Esophagus mucosa (tissue), 1 donor: ENCODE measurements at places on chromosomes 3 and 15. TPM values are rescaled to one million over a fixed set of nuclear protein-coding genes. Genes with fewer than 3 reads are reported as not detected.

Gene MAGEL2
- 0.08 TPM for total RNA-seq

Gene WNT5A
- total RNA-seq: 17.7 TPM

GRCh38 chr15:38054488-38054887 is 120.0 kb downstream of the TMCO5A start:
- ATAC-seq: no peak

DNA sequence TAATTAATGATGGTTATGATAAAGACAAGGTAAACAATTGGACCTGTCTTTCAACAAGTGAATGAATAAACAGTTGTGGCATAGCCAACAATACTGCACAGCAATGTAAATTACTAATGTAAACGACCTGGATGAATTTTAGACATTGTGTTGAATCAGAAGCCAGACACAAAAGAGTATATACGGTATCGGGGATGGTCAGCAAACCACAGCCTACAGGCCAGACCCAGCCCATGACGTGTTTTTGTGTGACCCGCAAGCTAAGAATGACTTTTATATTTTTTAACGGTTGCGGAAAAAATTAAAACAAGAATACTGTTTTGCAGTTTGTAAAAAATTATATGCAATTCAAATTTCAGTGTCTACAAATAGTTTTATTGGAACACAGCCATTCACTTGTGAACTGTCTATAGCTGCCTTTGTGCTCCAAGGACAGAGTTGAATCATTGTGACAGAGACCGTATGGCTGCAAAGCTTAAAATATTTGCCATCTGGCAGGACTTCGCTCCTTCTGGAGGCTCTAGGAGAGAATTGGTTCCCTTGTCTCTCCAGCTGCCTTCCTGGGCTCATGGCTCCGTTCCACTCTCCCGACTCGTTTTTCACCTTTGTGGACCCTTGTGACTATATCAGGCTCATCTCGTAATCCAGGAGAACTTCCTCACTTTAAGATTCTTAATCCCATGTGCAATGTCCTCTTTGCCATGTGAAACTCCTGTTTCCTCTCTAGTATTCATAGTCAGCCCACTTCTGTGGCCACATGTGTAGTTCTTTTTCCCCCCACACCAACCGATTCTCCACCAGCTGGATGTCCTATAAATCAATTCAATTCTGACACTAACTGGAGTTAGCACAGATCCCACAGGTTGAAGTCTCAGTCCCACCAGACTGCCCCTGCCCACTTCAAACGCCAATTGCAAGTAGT is 72.7 kb downstream of the CMTM8 start:
- ATAC-seq: no peak

- ATAC-seq: peak; percentile 57
These were observed 25.8 kb upstream of the RPL39L start for GRCh38 chr3:187165144-187165543.

DNA sequence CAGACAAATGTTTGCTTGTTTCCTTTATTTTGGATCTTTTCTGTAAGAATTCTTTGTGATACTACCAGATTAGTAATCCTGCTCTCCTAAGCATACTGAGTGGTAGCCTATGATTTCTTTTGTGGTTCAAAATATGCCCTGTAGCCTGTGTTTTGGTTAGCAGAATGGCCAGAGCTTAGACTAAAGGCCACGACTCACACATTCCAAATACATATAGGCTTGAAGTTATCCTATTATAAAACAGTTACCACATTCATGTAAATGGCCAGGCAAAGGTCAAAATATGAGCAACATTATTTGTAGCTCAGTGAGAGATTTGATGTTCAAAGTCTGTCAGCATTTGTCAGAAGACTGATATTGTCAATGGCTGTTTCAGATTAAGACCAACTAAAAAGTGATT is 84.5 kb downstream of the MITF start:
- no peak for ATAC-seq

- ATAC-seq: peak; percentile 84
These were observed 48.1 kb downstream of the PTPN9 start for GRCh38 chr15:75531041-75531450.
